Epithelial cell of prostate (primary cell): ENCODE measurements at places on chromosomes 1 and 21.
A peak's percentile ranks its signal among the peaks of the same experiment; 100 is the strongest.

GRCh38 chr1:16315437-16315836 lies 36.8 kb downstream of the FBXO42 start:
- DNase-seq: no peak

GRCh38 chr1:89615676-89616598 lies 17.0 kb upstream of the LRRC8C start:
- DNase-seq: no peak

GRCh38 chr1:14977338-14977931 lies 176.1 kb upstream of the TMEM51 start:
- DNase-seq: no peak

DNA sequence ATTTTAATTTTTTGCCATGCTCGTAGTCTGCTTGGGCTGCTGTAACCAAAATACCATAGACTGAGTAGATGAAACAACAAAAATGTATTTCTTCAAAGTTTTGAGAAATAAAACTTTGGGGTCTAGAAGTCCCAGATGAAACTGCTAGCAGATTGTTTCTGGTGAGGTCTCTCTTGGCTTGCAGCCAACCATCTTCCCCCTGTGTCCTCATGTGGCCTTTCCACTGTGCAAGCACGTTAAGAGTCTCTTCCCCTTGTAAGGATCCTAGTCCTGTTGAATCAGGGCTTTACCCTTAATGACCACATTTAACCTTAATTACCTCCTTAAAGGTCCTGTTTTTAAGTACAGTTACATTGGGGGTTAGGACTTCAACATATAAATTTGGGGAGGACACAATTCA lies 86.6 kb downstream of the PTBP2 start:
- no peak for DNase-seq

GRCh38 chr1:94648225-94649007 lies 106.9 kb upstream of the F3 start:
- DNase-seq: peak; percentile 97

- no peak for DNase-seq
Observed at GRCh38 chr1:243916160-243916559, 66.1 kb upstream of the AKT3 start.

DNA sequence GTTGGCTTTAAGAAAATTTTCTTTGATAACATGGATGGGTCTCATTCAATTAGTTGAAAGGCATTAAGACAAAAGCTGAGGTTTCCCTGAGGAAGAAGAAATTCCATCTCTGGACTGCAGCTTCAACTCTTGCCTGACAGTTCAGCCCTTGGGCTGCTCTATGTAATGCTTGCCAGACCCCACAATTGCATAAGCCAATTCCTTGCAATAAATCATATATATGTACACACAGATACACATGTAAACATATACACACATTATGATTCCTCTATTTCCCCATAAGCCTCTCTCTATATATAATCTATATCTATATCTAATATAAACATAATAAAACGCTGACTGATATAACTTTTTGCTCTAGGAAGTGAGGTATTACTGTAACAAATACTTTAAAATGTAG lies 301.5 kb upstream of the PRMT6 start:
- no peak for DNase-seq

DNA sequence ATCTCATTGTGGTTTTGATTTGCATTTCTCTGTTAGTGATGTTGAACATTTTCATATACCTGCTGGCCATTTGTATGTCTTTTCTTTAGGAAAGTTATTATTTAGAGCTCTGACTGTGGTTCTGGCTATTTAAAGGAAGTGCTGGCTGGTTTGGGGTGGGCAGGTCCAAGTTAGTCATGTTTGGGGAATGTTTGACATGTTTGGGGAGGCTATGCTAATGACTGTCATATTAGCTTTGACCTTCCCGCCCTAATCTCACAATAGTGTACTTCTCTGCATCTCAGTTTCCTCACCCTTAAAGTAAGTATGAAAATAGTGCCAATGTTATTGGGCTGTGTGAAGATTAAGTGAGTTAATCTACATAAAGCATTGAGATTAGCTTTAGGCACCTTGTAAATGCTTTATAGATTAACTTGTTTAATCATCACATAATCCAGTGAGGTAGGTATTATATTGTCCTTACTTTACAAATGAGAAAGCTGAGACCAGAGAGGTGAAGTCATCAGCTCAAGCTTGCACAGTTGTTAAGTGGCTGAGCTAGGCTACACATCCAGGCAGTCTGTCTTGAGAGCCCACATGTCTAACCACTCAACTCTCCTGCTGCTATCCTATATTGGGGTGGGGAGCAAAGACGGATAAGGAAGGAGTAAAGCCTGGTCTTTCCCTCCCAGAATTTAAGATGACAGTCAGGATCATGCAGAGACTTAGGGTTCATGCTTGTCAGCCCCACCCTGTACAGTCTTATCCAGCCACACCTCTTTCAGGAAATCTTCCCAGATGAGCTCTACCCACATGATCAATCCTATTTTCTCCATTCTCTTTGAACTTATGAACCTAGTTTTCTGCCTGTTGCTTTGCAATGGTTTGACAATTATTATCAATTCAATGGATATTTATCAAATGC lies 22.8 kb upstream of the CRNN start:
- no peak for DNase-seq

GRCh38 chr1:167791281-167792187 lies 69.8 kb downstream of the MPZL1 start:
- no peak for DNase-seq

- no peak for DNase-seq
Observed at GRCh38 chr1:113557187-113557586, 166.9 kb downstream of the MAGI3 start.

DNA sequence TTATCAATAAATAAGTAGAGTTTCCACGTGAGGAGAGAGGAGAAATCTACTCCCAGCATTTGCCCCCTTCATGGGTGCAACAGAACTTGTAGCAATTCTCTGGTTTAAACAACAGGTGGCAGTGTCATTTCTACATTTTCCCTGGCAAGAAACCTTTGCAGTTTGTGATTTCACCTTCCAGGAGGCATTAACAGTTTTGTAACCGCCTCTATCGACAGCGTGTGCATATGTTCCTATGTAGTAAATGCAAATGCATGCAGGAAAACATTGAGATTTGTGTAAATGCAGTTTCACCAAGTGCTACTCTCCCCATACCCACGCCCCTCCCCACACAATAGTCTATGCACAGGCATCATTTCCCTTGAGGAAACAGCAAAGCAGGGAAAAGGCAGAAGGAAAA lies 494.7 kb downstream of the SMYD3 start:
- no peak for DNase-seq

- DNase-seq: no peak
Observed at GRCh38 chr1:172125812-172126430, 284.6 kb downstream of the DNM3 start.

DNA sequence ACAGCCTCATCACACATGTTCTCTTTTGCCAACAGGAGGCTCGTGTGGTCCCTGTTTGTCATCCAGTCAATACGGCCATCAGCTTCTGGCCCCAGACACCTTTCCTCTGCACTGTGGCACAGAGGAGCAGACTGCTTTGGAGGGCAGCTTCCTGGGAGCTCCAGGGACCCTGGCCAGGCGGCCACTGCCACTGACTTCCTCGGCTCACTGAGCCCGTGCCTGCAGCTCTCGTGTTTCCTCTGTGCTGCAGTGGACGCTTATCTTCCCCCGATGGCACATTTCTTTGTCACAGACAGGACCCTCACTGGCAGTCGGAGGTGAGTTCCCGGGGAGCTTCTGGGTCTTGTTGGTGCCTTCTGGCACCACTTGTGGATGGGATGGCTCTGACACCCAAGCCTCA lies 67.0 kb upstream of the DIRAS3 start:
- DNase-seq: no peak

- DNase-seq: no peak
Observed at GRCh38 chr1:209612646-209613399, 29.3 kb downstream of the CAMK1G start.

GRCh38 chr1:32367912-32368635 lies 5.7 kb downstream of the TSSK3 start:
- DNase-seq: no peak

- DNase-seq: no peak
Observed at GRCh38 chr1:229365569-229365968, 22.7 kb upstream of the CCSAP start.

DNA sequence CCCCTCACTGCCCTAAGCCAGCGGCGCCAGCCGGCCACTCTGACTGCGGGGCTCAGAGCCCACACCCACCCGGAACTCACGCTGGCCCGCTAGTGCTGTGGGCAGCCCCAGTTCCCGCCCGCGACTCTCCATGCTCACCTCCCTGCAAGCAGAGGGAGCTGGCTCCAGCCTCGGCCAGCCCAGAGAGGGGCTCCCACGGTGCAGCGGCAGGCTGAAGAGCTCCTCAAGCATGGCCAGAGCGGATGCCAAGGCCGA lies 41.5 kb downstream of the SLC2A1 start:
- DNase-seq: no peak

GRCh38 chr21:15614766-15615165 lies 115.0 kb upstream of the USP25 start:
- DNase-seq: no peak

DNA sequence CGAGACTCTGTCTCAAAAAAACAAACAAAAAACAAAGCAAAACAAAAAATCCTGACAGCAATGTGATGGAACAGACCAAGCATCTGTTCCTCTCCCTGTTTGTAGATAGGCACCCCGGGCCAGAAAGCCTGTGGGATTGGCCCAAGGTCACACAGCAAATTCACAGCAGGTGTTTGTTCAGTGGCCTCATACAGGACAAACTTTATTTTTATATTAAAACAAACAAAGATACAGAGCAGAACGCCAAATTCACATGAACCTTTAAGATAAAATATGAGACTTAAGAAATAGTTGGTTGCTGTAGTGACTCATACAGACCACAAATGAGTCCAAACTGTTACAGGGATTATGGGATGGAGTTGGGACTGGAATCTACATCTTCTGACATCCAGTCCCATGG lies 2.3 kb upstream of the CELA2A start:
- no peak for DNase-seq

GRCh38 chr1:31510853-31511789 lies 65.2 kb upstream of the TINAGL1 start:
- no peak for DNase-seq

- DNase-seq: no peak
Observed at GRCh38 chr1:97647776-97648175, 273.1 kb downstream of the DPYD start.

DNA sequence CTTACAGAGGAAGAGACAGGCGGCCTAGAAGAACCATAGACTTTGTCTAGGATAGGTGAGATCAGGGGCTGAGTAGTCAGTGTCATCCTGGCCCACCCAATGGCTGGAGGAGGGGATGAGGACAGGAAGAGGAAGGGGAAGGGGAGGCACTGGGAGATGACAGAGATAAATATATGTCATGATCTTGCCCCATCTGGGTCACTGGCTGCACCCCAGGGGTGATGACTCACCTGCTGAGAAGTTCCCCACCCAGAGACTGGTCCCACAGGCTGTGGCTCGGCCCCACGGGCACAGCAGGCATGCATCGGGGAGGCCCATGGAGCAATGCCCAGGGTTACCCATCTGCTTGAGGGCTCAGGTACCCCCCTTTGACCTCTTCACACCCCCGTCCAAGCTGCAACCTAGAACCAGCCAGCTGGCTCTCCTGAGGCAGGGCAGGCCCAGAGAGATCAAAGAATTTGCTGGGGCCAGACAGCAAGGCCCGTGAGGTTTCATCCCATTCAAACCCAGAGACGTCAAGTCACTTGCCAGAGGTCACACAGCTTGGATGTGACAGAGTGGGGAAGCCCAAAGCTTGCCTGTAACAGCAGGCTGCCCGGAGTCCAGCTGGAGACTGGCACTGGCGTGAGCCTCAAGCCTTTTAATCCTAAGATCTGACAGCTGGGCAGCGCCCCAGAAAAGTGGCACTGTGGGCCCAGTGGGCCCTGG lies 34.7 kb upstream of the CASZ1 start:
- DNase-seq: no peak

DNA sequence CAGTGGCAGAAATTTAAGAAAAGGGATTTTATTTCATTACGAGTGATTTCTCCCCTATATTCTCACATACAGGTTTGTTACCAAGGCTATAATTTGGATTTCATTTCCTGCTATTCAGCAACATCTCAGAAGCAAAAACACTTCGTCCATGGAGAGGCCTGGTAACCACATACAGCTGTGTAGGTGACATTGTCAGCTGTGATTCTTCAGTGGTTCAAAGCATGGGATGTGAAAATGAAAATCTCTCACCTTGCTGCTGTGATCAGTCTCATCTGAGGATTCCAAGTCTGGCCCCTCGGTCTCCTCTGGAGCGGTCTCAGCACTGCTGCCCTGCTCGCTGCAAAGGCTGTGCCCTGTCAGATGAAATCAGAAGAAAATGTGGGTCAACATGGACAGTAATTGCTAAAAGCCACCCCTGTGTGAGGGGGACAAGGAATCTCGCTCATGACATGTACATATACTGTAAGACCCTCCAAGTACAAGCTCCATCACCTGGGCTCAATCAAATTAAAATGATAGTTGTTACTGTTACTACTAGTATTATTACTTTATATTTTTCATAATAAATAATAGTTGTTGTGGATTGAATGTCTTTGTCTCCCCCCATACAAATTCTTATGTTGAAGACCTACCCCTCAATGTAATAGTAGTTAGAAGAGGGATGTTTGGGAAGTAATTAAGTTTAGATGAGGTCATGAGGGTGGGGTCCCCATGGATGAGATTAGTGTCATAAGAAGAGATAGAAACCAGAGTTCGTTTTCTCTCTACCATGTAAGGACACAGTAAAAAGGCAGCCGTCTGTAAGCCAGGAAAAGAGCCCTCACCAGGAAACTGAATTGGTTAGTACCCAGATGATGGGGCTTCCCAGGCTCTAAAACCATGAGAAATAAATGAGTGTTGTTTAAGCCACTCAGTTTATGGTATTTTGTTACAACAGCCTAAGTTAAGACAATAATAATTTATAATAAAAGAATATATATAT lies 126.7 kb upstream of the KRTAP19-8 start:
- DNase-seq: no peak

DNA sequence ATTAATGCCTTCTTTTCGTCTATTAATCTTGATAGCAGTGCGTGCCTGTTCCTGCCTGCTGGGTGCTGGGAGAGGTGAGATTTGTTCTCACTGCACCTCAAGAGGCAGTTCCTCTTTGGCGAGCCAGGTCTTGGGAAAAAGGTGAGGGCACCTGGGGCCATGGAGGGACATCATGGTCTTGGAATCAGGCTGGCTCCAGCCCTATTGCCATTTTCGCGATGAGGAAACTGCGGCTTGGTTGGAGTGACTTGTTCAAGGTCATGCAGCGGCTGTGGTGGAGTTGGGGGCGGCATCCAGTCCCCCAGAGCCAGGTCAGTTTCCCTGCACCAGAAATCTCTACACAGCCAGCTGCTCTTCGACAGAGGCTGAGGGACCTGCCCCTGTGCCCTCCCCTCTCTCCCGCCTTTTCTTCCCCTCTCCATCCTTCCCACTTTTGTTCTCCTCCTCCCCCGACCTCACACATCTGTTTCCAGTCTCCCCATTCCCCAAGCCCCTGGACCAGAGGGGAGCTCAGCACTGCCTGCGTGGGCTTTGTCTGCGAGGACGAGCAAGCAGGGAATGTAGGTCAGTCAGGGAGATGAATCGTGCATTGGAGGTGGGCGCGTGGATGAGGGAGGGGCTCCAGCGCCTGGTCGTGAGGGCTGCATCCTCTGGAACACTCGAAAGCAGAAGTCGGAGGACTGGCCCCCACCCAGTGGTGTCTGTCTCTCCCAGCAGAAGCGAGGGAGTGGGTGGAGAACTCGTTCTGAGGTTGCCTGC lies 135.1 kb downstream of the ACTL8 start:
- DNase-seq: no peak
